Right ventricle myocardium superior (tissue), 1 donor: ENCODE measurements at places on chromosomes 3 and 15.
A peak's percentile ranks its signal among the peaks of the same experiment; 100 is the strongest.

DNA sequence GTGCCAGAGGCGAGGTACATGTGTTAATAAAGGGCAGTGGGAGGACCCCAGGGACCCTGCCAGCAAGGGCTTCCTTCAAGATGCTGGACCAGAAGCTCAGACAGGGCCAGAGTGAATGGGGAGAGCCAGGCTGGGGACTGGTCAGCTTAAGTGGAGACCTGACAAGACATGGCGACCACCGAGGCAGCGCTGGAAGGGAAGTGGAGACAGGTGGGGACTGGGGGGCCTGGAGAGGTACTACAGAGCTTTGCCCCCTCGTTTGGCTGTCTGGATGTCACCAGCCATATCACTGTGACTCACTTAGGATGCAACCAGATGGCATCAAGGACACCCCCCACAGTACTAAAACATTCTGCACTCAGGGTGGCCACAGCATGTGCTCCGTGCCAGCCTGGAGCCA is 97.9 kb downstream of the ADCY5 start:
- peak; percentile 31 for DNase-seq

DNA sequence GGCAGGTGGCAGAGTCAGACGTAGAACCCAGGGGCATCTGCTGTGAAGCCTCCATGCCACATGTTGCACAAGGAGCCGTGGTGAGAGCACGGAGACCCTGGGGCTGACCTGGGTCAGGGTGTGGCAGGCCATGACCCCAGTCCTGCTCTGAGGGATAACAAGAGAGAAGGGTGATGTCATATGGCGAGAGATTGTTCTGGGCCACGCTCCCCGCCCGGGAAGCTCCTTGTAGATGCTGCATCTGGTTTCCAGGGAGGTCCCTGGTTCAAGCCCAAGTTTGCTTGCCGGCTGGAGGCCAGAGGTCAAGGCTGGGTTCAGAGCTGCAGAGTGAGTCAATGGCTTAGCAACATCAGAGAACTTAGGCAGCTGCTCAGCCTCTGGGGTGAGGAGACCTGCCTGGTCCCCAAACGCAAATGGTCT is 17.3 kb downstream of the FGD5 start:
- peak; percentile 88 for DNase-seq

DNA sequence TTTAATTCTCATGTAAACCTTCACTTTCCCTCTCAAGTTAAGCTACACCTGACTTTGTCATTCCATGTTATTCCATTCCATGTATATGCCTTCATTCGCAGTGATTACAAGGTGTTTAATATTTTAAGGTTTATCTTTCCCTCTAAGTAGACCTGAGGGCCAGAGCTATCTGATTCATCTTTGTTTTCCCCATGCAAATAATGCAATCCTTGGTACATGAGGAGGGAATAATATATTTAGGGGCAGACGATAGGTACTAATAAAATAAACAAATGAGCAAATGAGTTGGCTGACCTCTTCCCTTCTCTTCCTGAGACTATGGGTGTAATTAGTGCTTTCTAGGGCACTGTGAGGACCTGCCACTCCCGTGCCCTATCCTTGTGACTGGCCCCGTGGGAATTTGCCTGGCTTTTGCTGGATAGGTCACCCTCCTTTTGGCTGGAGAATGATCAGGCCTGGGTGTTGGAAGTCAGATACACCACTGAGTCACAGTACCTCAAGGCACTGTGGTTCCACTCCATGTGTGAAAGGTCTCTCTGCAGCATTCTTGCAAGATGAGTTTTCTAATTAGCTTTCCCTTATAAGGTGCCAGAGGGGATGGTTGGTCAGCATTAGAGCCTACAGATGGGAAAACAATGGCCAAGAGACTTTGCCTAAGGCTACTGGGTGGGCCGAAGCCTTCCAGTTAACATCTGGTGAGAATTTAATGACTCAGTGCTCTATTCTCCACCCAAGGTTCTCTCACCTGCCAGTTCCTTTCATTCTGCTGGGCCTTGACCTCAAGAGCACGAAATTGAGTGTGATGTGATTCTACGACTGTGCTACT is 183.2 kb downstream of the P3H2 start:
- DNase-seq, result no peak

DNA sequence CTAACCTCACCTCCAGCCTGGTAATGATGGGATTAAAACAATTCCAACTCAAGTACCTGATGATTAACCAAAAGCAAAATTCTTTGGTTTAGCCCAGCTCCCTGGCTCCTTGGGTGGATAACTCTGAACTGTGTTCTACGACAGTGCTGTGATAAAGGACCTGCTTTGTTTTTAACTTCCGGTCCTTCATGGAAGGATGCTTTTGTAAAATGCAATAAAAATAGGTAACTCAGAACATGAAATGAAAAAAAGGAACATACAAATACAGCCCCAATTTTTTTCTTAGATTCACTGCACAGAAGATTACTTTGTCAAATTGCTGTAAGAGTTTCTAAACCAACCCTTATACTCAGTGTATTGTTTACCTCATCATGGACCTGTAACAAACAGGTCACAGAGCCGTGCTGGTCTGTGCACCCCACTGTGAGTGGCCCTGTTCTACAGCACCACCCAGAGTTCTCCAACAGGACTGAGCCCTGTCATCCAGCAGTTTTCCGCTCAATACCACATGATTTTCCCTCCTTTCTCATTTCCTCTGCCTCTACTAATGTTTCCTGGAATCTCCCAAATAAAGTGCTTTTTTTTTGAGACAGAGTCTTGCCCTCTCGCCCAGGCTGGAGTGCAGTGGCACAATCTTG is 4.9 kb upstream of the PCYT1A start:
- DNase-seq, result no peak

GRCh38 chr3:194876403-194877095 is 190.9 kb downstream of the FAM43A start:
- no peak for DNase-seq

- DNase-seq, result no peak
These were observed 631.0 kb upstream of the GRM7 start for GRCh38 chr3:6229778-6230410.

GRCh38 chr3:172034786-172035685 is 4.3 kb upstream of the FNDC3B start:
- DNase-seq, result no peak

- no peak for DNase-seq
These were observed 113.5 kb upstream of the TOPAZ1 start for GRCh38 chr3:44128057-44128775.

DNA sequence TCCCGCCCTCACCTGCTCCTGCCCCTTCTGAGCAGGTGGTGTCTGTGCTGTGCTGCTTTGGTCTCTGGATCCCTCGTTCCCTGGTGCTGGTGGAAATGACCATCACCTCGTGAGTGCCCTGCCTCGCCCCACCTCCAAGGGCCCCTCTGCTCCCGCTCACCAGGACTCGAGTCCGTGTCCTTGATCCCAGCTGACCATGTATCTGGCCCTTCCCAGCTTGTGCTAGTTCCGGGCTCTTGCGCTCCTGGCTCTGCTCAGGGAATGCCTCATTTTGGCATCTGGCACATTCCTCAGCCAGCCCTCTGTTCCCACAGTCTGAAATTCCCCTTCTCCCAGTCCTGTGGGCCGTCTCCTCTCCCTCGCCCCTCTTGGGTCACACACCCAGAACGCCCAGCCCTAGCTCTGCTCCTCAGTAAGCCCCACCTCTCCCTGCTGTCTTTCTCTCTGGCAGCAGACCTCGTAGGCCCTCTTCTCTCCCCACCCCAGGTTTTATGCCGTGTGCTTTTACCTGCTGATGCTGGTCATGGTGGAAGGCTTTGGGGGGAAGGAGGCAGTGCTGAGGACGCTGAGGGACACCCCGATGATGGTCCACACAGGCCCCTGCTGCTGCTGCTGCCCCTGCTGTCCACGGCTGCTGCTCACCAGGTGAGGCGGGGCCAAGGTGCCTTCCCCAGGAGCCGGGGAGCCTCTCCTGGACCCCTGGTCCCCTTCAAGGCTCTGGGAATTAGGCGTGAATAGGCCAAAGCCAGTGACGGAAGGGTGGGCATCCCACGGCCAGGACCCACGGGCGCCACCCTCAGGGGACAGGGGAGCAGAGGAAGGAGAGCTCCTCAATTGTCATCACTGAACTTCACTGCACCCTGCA is 11.5 kb downstream of the SLC51A start:
- no peak for DNase-seq

DNA sequence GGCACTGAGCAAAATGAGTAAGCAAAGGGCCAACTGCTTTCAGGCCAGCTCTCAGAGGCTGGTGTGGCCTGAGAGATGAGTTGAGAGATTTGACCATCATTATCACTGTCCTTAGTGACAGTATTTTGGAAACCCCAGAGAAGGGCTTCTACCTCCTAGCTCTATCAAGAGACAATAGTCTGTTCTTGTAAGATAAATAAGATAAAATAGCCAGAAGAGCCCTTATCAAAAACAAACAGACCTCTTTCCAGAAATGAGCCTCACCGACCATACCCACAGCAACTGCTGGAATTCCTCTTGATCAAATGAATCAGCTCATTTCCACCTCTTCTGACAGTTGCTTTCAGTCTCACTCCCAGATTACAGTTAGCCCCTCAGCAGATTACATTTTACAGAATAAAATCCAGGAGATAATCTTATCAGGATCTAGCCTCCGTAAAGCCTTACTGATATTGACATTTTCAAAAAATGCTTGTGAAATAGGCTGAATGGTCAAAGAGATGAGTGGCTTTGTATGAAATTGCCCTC is 4.5 kb downstream of the HDC start:
- no peak for DNase-seq

DNA sequence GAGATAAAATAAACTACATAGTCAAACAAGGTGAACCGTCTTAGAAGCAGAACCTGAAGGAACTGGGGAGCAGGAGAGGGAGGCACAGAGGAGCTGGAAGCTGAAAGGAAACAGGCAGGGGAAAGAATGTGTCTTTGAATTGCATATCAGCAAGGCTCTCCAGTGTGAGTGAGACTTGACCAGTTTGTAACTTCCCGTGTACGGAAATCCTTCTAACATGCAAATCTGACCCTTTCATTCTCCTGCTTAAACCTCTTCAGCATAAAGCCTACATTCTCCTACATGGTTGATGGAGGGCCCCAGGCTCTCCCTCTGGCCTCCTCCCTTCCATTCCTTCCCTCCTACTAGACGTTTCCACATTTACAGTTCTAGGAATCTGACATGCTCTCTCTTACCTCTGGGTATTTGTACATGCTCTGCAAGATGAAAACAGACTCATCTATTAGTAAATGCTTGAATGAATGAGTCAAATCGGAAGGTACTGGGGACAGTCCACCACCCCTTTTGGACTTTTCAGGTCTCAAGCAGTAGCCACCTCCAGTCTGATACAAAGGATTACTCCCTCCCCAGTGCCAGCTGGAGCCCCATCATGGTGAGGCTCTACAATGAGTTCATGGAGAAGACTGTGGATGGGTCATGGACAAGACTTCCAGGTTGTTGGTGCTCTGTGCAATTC is 6.1 kb upstream of the SLC25A38 start:
- no peak for DNase-seq

GRCh38 chr3:33034601-33035000 is 62.3 kb downstream of the GLB1 start:
- DNase-seq, result no peak

DNA sequence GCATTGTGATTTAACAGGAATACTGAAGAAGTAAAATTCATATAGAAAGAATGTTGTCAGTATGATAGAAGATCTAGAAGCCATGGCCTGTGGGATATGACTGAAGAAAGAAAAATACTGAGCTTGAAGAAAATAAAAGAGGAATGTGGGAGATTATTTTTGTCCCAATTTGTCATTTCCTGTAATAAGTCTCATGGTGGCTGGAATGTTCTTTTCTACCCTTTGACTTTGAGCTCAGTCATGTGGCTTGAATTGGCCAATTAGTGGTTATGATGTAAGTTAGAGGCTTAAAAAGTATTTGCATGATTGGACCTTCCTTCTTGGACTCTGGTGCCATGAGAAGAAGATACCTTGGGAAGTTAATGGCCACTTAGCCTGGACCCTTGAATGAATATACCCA is 14.1 kb downstream of the APH1B start:
- DNase-seq, result no peak

DNA sequence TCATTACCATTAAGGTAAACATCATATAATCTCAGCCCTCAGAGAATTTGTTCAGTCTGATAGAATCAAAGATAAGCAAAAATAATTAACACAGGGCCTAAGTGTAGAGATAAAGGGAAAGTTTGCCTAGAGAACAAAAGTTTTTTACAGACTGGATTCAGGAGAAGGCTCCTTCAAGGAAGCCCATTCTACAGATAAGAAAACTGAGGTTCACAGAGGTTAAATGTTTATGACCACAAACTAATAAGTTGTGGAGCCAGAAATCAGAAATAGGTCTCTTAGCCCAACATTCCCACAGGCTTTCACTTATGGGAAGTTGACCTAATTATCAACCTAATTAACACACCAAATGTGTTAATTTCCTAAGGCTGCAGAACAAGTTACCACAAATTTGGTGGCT is 110.7 kb downstream of the ZMAT3 start:
- DNase-seq, result no peak

GRCh38 chr3:186216900-186217819 is 108.3 kb upstream of the ETV5 start:
- no peak for DNase-seq

DNA sequence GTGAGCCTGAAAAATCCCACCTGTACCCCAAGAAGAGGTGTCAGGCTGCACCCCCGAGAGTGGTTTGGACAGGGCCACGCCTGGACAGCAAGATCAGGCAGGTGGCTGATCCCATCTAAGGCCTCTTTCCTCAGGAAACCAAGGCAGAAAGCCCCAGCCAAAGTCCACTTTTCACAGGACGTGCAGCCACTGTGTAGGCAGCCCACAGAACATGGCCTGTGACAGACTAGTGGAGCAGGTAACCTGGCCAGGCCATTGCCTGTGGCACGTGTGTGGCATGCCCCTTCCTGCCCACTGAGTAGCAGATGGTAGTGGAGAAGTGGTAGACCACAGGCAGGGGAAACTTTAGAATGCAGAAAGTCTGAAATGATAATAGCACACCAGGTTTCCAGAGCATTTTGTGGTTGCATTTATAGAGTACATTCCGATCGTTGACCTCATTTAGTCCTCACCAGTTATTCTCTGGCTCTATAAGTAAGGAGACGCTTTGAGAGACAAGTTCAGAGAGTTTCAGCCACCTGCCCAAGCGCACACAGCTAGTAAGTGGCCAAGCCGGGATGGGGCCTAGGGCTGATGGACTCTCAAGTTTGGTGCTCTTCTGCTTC is 68.7 kb downstream of the AAGAB start:
- no peak for DNase-seq

GRCh38 chr3:77524946-77525682 is 485.2 kb downstream of the ROBO2 start:
- DNase-seq, result no peak

- no peak for DNase-seq
These were observed 8.5 kb downstream of the CDCP1 start for GRCh38 chr3:45137656-45138181.

- peak; percentile 54 for DNase-seq
These were observed 98.0 kb upstream of the LIMD1 start for GRCh38 chr3:45496555-45496954.

- DNase-seq, result no peak
These were observed 15.6 kb downstream of the CPA3 start for GRCh38 chr3:148880681-148881080.
